ENCODE measurements at places on chromosomes 7 and 10.

DNA sequence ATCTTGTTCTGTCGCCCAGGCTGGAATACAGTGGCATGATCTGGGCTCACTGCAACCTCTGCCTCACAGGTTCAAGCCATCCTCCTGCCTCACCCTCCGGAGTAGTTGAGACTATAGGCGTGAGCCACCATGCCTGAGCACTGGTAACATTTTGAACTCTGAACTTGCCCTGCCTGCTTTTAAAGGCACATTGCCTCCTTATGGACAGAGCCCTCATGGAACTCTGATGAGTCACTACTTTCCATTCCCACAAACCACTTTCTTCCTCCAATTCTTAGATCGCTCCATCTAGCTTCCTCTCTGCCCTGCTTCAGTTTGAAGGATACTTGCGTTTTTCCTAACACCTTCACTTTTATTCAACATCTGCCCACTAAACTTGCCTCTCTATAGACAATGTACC is 38.1 kb downstream of the PRPS1L1 start:
- DNase-seq: no peak

DNA sequence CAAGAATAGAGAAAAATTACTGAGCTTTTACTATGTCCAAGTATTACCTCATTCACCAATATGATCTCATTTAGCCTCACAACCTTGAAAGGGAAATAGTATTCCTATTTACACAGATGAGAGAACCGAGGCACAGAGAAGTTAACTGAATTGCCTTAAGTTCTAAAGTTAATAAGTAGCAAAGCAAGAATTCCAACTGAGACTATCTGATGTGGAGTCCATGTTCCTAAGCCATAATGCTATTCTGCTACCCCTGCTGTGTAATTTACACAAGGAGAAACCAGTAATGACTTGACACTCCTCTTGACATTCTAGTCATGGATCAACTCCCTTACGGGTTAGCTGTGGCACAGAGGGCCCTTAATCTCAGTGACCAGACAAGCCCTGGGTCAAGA is 60.7 kb downstream of the ABCB4 start:
- DNase-seq: no peak

DNA sequence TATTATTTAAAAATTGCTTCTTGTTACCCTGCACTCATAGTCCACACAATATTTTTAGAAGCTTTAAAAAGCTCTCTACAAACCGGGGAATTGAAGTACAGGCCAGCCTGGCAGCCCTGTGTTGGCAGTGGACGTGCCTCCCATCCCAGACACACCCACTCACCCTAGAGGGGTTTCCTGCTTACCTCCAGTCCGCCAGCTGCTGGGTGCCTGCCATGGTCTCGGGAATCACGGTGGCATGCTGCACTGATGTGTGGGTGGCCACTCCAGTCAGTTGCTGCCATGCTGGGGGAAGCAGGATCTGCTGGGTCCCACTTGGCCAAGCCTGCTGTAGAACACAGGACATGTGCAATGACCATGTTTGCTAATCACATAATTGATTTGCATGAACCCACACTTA is 80.4 kb downstream of the CLEC2L start:
- no peak for DNase-seq

GRCh38 chr10:14093730-14094484 is 236.8 kb downstream of the FRMD4A start:
- no peak for DNase-seq

DNA sequence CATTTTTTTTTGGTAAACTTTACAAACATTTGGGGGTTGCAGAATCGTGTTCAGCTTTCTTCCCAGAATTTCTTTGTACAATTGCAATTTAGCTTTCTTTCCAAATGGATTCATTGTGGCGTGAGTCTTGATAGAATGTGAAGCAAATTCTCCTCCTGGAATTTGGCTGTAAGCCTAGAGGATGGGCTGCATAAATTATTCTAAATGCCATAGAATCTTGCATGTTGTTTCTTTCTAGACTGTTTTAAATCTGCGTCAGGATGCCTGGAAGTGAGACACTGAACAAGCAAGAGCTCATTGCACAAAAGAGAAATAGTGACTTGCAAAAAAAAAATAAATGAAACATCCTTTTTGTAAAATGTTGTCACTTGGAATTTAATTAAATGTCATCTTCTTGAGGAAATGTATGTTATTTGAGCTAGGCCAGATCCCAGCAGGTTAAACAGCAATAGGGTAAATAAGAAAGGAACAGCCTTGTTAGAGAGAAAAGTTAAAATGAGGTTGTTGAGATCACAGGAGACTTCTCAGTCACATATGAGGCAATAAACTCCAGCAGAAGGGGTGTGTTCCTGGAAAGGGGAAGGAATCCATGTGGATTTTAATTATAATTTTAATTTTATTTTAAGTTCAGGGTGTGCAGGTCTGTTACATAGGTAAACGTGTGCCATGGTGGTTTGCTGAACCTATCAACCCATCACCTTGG is 483.0 kb downstream of the PLXDC2 start:
- DNase-seq: no peak

- no peak for DNase-seq
Measured at GRCh38 chr10:19333631-19334030, 285.0 kb downstream of the MALRD1 start.

- no peak for DNase-seq
Measured at GRCh38 chr7:140384894-140385545, 13.3 kb downstream of the SLC37A3 start.

DNA sequence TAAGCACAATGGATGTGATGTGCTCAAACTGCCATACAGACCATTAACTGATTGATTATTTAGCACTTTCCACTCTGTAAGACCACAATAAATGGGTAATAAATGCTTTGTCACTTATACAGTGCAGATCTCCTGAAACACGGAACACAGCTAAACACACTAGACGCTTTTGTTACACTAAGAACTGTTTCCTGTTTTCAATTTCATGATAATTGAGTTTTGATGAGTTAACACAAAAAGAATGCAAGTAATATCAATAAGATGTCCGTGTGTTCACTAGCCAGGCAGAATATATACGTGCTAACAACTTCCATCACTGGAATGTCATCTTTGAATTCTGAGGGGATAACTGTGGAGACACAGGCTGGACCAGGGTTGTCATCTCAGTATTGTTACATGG is 178.8 kb downstream of the SKAP2 start:
- no peak for DNase-seq

DNA sequence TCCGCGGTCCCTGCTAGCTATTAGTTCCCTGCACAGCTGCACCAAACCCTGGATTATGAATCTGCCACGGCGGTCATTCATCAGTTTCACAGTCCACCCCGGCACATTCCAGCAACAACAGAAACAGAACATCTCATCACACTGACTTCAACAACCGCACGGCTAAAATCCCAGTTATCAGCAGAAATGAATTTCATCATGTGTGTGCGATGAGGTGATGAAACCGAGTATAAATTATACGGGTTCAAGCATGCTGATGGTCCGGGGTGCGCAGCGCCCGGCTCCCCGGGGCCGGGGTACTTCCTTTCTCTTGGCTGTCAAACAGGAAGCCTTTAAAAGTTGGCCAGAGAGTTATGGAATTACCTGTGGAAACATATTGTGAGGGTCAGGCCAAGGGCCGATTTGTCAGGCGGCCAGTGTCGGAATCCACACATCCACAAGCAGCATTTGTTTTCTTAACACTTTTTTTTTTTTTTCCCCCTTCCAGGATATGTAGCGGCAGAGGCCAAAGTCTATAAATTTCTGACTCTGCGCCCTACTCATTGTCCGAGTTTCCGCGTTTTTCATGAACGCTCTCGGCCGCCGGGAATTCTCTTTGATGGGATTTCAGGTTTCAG is 420.9 kb upstream of the MGMT start:
- no peak for DNase-seq

DNA sequence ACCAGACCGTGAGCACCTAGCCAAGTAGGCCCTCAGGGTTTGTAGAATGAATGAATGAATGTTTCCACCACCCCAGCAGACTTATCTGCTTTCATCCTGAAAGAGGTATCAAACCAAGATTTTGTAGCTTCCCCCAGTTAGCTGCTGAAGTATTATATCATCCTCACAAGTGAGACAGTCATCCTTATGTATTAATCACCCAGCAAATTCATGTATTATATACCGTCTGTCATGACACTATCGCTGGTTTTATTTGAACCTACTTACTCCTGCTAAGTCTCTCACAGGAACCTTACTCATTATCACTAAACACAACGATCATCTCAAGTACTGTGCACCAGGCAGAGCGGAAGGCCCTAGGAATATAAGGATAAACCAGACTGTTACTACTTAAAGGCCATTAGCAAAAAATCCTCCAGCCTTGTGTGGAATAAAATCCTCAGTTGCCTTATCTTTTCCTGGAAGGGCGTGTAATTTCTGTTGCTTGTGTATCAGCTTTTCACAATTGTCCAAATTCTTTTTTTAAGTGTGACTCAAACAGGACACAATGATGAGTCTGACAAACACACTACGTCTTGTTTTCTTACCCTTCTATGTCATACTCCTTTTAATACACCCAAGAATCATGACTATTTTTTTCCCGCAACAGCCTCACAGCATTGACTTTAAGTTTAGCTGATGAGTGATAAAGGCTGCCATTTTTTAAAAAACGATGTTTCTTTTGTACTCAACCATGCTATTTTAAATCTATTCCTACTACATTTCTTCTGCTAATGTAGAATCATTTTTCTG is 176.1 kb upstream of the KLF14 start:
- DNase-seq: no peak

GRCh38 chr10:3623746-3624145 is 161.3 kb downstream of the KLF6 start:
- DNase-seq: no peak

GRCh38 chr7:55477781-55478374 is 94.4 kb downstream of the VOPP1 start:
- DNase-seq: no peak

GRCh38 chr10:77319557-77319956 is 318.1 kb downstream of the KCNMA1 start:
- DNase-seq: no peak

DNA sequence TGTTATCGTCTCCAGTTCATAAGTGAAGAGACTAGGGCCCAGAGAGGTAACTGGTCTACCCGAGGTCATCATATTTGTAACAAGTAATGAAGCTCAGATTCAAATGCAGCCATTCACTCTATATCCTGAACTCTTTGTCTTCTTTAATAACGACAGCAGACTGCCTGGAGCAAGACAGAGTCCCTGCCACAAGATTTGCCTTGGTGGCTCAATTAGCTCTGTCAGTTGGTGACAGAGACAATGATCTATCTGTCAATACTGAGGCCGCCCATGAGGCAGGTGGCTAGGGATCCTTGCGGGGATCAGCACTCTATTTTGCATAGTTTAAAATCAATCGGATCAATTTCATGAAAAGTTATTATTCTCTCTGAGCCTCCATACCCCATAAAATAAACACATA is 43.9 kb downstream of the SH3PXD2A start:
- DNase-seq: no peak

DNA sequence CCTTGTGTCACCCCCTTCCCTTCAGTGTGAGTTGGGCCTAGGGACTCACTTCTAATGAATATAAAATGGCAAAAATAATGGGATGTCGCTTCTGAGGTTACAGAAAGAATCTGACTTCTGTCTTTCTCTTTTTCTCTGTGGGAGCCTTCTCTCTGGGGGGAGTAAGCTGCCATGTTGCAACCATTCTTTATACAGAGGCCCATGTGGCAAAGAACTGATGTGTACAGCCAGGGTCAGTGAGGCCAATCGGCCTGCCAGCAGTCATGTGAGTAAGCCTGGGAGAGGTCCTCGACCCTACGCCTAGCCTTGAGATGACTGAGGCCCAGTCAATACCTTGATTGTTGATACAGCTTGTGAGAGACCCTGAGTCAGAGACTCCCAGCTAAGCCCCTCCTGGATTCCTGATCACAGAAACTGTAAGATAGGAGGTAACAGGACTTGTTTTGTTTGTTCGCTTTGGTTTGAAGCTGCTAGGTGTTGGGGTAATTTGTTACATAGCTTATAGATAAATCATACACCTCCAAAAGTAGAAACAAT is 1.7 kb downstream of the TCAF1 start:
- no peak for DNase-seq

DNA sequence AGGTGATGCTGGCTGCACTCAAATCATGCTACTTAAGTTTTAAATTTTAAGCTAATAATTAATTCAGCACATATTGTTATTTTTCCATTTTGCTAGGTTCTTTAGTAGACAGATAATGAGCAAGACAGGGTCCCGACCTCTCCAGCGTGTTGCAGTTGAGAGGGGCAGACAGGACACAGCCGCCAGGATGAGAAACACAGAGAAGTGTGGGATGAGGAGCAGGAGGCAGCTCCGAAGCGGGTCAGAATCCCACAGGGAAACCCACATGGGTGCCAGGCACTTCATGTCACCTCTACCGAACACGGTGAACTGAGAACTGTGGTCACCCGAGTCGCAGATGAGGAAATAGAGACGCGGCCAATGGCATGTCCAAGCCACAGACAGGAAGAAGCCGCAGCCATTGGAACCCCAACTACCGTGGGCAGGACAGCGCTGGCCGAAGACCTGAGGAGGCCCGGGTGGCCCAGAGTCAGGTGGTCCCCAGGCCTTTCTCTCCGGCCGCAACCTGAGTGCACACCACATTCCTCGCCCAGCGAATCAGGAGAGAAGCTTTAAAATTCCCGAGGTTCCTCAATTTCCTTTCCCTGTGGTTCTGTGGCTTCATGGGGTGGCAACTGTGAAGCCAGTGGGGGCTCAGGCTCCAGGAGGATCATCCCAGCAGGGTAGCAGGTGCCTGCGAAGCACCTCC is 213.0 kb downstream of the DNAJB6 start:
- DNase-seq: no peak

- DNase-seq: peak; percentile 82
Measured at GRCh38 chr10:14074062-14074884, 256.5 kb downstream of the FRMD4A start.

- DNase-seq: no peak
Measured at GRCh38 chr10:83932245-83932644, 207.1 kb upstream of the GHITM start.

- DNase-seq: no peak
Measured at GRCh38 chr7:48251766-48252165, 80.5 kb downstream of the ABCA13 start.

DNA sequence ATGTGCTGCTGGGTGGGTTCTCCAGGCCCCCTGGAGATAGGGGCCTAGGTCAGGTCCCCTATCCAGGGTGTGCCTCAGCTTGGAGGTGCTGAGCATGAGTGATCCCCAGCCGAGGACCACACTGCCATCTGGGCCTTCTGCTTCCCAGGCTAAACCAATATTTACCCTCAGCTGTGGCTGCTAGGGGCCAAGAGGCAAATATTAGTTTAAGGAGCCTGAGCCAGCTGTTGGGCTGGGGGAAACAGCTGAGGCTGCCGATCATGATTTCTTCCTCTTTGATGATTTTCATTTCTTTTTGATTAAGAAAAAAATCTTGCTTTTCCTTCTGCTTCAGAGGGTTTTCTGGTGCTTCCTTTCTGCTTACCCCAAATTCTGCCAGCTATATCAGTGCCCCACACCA is 83.4 kb downstream of the NEURL1 start:
- no peak for DNase-seq

- no peak for DNase-seq
Measured at GRCh38 chr10:115854740-115855435, 418.1 kb downstream of the GFRA1 start.

- no peak for DNase-seq
Measured at GRCh38 chr10:102988404-102989314, 70.6 kb downstream of the CNNM2 start.

GRCh38 chr10:21517134-21518031 is 8.1 kb downstream of the SKIDA1 start:
- no peak for DNase-seq

Measured in mesothelial cell of epicardium (in vitro differentiated cells).